ENCODE measurements at places on chromosomes 4 and X.

DNA sequence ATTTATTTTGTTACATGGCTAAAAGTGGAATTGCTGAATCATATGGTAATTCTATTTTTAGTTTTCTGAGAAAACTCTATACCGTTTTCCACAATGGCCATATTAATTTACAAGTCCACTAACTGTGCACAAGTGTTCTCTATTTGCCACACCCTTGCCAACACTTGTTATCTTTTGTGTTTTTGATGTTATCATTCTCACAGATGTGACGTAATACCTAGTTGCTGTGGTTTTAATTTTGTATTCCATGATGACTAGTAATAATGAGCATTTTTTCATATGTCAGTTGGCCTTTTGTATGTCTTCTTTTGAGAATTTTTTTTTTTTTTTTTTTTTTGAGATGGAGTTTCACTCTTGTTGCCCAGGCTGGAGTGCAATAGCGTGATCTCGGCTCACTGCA, 164.2 kb upstream of the SPANXN4 start:
- no peak for DNase-seq

DNA sequence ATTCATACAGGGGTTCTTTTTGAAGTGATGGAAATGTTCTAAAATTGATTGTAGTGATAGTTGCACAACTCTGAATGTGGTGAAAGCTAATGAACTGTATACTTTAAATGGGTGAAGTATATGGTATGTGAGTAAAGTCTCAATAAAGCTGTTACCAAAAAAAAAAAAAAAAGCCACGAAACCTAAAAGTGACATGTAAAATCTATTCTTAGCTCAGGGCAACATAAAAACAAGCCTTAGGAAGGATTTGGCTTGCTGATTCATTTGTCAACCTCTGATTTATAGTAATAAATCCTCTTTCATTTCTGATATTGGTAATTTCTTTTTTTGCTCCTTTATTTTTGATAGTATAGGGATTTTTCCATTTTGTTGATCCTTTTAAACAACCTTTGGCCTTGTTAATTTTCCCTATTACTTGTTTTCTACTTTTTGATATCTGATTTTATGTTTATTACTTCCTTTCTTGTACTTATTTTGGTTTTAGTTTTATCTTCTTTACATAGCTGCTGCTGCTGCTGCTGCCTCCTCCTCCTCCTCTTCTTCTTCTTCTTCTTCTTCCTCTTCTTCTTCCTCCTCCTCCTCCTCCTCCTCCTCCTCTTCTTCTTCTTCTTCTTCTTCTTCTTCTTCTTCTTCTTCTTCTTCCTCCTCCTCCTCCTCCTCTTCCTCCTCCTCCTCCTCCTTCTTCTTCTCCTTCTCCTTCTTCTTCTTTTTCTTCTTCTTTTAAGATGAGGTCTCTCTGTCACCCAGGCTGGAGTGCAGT, 79.4 kb downstream of the ADGRG4 start:
- no peak for DNase-seq

DNA sequence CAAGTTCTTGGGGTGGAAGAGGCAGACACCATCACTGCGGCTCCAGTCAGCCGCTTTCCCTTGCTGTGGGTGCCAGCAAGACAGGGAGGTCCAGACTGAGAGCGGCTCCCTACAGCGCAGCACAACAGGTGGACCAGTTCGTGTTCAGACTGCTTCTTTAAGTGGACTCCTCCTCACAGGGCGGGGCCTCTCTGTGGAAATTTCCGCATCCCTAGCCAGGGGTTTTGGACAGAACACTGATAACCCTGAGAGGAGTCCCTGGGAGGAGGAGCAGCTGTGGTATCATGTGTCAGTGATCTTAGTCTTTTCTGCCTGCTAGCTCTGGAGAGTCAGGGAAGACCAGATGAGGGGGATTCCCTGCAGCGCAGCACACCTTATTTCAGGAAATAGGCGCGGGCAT, 48.5 kb downstream of the MAGEC2 start:
- DNase-seq: no peak

DNA sequence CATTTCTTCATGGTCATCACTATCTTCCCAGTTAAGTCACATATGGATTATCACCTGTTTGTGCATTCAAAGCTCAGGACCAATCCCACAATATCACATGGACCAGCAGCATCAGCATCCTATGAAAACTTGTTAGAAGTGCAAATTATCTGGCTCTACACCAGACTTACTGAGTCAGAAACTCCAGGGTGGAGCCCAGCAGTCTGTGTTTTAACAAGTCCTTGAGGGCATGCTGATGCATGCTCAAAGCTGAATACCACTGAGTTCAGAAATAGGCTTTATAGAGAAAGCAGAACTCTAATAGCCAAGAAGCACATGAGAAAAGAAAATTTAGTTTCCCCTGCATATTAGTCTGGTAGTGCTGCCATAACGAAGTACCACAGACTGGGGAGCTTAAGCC, 62.4 kb upstream of the GABRQ start:
- no peak for DNase-seq

DNA sequence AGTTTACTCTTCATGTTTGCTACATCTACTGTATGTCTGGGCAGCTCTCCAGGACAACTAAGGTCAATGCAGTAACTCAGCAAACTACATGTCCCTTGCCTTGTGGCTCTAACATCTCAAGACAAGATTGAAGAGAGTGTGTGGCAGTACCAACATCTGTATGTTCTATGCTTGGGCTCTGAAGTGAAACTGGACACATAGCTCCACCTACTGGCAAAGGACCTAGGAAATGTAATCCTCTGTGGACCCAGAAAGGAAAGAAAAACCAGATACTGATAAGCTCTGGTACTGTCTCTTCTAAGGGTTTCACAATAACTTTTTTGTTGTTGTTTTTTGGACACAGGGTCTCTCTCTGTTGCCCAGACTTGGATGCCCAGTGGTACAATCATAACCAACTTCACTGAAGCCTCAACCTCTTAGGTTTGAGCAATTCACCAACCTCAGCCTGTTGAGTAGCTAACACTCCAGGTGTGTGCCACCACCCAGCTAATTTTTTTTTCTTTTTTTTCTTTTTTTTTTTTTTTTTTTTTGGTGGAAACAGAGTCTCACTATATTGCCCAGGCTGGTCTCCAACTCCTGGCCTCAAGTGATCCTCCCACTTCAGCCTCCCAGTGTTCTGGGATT, 64.1 kb downstream of the QDPR start:
- DNase-seq: peak; percentile 47

GRCh38 chr4:25425361-25425760, 48.3 kb downstream of the ANAPC4 start:
- DNase-seq: no peak

DNA sequence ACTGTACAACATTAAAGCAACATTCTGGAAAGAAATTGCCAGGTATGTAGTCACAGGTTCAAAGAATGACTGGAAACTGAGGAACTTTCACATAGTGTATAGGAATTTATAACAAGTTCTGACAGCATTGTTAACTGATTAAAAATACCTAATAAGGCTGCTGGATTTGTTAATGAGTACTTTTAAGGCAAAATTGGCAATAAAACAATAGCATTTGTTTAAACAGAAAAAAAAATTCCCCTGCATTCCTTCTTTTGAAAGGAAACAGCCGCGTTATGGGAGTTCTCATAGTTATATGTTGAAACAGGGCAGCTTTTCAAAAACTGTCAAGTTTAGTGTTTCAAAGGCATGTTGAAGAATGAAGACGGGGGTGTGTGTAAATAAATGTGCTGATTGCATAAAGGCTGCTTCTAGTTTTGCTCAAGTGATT, 282.5 kb upstream of the FAT1 start:
- no peak for DNase-seq

- no peak for DNase-seq
Observed at GRCh38 chr4:22721204-22721603, 28.5 kb downstream of the GBA3 start.

DNA sequence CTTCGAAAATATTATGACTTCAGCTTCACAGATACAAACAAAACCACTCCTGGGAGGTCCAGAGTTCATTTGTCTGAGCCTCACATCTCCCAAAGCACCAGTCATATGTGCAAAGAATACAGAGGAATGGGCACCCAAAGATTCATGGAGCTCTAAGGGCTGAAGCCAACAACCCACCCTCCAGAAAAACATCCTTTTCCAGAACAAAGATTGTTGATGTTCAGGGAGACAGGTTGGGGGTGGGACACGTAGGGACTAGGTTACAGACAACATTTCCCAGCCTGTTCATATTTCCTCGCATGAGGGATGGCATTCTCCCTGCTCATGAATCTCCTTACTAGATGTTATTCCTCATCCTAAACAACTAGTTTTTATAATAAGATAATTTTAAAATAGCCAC, 71.2 kb downstream of the METTL14 start:
- DNase-seq: no peak

DNA sequence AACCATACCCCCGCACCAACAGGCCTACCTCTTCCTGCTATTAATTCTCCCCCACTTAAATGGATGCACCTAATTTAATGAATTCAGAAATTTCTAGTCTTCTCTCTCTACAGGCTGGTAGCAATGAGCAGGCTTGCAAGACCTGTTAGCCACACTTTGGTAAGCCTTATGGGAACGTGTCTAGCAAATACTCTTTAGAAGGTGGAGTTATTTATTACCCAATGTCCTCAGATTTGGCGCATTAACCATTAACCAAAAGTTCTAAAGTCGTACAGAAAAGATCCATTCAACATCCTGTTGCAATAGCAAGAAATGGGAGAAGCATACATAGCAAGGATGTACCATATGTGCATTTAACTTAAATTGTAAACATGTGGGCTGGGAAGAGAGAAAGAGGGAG, 47.5 kb downstream of the SLITRK2 start:
- no peak for DNase-seq

- DNase-seq: no peak
Observed at GRCh38 chrX:139204571-139204897, 326.0 kb upstream of the F9 start.

GRCh38 chr4:140995058-140995457, 138.2 kb downstream of the RNF150 start:
- DNase-seq: no peak

DNA sequence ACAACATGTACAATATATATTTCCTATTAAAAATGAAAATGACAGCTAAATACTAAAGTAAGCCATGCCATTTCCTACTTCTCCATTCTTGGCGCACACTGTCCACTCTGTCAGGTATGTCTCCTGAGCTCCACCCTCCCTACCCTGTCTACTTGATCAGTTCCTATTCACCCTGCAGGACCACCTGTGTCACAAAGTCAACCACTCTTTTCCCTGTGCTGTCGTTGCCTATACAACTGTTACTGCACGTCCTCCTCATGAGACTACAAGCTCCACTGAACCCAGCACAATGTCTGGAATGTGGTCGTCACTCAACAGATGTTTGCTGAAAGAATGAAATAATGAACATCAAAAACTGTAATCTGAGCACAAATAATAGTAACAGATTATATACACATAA, 54.9 kb downstream of the SLC9A7 start:
- DNase-seq: no peak

DNA sequence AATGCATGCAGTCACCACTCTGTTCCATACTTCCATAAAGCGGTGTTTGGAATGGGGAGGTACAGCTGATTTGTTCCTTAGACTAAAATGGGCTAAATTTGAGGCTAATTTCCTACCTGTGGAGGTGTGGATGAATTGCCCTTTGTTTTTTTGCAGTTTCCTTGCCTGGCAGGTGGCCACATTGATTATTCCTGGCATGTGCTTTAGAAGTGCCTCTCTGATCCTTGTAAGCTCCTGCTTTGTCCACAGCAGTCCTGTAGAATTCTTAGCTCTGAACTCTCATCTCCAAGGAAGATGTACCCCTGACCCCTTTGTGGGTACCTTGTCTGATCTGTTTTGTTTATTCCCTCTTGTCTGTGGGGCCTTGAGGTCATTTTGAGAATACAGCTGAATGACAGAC, 136.8 kb downstream of the ADGRL3 start:
- DNase-seq: no peak

DNA sequence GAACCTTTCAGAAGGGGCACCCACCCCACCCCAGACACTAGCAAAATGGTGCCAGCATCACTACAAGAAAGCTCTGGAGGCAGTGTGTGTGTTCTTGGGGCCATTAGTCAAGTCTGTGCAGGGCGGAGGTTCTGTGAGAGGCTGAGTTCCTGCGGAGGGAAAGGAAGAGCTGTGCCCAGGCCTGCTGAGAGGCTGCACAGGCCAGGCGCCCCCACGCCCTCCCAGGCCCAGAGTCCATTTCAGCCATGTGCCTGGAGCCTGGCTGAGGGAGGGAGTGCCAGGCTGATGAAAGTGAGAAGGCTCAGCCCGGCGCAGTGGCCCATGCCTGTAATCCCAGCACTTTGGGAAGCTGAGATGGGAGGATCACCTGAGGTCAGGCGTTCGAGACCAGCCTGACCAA, 90.0 kb downstream of the DCTD start:
- DNase-seq: no peak
